Right forelimb (tissue), 1 donor: ENCODE measurements at places on chromosomes 2 and 18.

DNA sequence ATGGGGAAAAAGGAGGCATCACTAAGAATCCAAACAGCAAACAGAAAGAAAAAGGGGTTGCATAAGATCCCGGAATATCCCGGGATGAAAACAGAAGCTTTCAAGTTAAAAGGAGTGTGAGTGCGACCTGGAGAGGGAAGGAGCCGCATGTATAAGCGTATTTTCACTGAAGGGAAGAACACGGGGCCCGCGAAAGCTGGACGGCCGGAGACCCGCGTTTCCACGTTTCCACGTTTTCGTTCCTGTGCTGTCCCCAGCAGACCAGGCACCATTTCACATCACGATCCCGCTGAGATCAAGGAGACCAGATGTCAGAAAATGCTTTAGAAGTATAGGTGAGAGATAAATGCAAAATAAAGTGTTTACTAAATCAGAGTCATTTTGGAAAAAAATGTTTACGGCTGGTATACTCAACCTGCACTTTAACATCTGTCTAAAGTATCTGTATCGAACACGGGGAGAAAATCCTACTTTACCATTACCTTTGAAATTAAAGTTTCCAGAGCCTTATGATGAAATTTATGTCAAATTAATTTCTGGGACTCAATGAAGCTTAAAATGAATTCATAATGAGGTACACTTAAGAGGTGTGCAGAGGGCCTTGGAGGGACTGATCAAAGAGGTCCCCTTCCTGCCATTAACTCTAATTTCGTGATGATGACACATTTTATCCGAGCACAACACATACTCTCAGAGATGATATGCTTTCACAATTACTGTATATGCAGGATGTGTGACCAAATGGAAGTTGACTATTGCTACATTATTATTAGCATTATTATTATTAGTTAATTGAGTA lies 71.0 kb upstream of the SALL3 start:
- no peak for DNase-seq

GRCh38 chr18:49274188-49274714 lies 186.2 kb downstream of the DYM start:
- no peak for DNase-seq

- DNase-seq, result no peak
These were observed 145.3 kb upstream of the SLC35G4 start for GRCh38 chr18:11464129-11464528.

DNA sequence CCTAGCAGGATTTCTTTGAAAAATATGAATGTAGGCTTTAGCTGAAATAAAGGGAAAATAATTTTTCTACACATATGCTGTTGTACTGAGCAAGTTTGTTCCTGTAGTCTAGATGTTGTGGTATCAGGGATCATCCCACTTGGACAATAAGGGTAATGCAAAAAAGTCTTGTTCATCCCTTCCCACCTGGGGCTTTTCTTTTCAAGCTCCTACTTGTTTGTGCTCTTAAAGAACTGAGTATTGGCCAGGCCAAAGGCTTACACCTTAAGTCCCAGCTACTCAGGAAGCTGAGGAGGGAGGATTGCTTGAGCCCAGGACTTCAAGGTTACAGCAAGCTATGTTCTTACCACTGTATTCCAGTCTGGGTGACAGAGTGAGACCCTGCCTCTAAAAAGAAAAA lies 35.5 kb downstream of the ZC3H6 start:
- no peak for DNase-seq

GRCh38 chr2:170917957-170918356 lies 11.1 kb upstream of the GORASP2 start:
- no peak for DNase-seq

DNA sequence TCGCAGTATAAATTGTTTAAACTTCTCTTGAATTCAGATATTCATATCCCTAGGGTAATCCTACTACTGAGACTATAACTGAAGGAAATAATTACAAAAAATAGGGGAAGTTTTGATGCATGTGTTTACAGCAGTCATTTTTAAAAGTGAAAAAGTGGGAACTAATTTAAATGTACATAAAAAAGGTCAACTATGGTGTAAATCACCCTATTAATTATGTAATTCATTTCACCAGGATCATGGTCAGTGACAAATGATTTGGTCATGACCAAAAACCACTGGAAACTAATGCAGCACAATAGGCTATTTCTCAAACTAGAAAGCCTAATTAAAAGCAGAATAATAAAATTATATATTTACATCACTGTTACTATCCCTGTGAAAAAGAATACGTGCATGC lies 5.0 kb upstream of the CNGA3 start:
- DNase-seq, result no peak

DNA sequence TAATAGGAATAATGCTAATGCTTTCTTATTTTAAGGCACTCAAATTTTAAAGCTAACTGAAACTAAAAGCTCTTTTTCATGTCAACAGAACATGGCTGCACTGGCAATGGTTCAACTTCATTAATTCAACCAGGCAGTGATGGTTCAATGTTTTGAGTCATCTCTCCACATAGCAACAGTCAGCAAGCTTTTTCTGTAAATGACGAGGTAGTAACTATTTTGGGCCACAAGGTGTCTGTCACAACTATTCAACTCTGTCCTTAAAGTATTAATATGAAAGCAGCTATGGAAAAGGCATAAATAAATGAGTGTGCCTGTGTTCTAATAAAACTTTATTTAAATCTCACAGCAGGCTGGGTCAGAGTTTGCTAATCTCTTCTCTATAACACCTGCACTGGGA lies 1425.6 kb upstream of the PIK3C3 start:
- no peak for DNase-seq

DNA sequence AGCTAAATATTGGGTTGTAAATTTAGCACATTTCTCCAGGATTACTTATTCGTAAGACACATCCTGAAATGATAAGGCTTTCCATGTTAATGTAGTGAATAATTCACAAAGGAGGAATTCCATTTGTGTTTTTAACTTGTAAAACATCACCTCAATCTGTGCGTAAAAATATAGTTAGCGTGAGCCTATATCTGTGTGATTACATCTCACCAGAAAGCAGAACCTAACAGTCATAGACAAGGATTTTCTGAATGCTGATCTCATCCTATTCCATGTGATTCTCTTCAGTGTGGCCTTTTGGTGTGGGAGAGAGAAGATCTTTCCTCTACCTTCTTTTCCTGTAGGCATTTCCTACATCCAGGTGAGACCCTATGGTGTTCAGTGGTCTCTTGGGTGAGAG lies 263.2 kb upstream of the RASGRP3 start:
- no peak for DNase-seq

DNA sequence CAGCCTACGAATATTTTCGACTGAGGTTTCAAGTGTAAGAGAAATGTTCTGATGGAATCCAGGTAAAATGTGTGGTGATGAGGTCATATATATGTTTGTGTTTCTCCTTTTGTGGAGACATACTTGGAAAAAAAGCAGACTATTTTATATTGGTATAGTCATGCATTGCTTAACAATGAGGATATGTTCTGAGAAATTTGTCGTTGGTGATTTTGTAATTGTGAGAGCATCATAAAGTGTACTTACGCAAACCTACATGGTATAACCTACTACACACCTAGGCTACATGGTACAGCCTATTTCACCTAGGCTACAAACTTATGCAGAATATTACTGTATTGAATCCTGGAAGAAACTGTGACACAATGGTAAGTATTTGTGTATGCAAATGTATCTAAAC lies 1849.9 kb upstream of the CELF4 start:
- no peak for DNase-seq

DNA sequence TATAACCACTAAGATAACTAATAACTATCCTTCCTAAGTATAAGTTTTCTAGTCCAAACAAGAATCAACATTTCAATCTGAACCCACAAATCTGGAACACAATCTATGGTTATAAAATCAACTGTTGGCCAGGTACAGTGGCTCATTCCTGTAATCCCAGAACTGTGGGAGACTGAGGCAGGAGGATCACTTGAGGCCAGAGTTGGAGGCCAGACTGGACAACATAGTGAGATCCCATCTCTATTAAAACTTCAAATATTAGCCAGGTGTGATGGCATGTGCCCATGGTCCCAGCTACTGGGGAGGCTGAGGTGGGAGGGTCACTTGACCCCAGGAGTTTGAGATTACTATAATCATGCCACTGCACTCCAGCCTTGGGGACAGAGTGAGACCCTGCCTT lies 11.2 kb downstream of the MRPS5 start:
- no peak for DNase-seq

DNA sequence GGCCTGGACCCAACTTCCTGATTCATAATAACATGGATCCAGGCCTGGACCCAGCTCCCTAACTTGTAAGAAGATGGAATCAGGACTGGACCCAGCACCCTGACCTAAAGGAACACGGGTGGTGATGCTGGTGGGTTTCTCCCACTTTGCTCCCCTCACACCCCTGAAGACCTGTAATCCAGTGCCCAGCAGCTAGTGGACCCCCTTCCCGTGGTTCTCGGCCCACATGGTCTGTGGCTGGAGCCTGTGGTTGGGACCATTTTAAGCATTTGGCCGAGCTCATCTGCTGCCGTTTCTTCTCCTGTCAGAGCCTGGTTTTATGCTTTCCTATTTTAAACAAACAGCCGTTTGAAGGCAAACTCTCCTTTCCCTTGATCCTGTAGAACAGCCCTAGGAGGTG lies 232.8 kb downstream of the EIPR1 start:
- no peak for DNase-seq

GRCh38 chr2:204046145-204046544 lies 109.6 kb downstream of the ICOS start:
- DNase-seq, result no peak

DNA sequence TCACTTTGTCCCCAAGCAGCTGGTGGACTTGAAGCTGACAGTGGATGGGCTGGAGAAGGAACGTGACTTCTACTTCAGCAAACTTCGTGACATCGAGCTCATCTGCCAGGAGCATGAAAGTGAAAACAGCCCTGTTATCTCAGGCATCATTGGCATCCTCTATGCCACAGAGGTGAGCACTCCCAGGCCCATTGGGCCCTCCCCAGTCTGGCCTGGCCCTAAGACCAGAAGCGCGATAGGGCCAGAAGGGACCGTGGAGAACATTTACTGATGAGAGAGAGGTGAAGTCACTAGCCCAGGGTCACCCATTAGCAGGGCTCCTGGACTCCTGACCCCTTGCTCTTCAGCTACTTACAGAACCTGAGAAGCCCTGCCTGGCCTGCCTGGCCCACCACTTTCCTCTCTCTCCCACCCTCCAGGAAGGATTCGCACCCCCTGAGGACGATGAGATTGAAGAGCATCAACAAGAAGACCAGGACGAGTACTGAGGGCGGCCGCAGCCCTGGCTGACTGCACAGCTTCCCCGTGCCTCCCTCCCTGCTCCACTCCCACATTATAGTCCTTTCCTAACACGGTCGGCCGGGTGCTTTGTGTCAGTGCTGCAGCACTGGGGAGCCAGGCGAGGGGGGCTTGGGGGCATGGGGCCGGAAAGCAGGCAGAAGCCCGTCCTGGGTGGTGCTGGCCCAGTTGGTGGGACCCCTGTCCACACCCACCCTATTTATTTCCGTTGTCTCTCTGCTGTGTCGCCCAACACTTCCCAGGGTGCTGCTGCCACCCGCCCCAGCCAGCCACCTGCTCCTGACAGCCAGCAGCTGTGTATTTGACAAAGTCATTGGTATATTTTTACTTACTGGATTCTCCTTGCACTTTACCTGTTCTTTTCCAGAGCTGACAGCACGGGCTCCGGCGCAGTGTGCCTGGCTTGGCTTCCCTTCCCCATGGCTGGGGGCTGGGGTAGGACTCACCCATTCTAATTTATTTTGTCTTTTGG lies 6.6 kb upstream of the TMEM214 start:
- peak; percentile 36 for DNase-seq

DNA sequence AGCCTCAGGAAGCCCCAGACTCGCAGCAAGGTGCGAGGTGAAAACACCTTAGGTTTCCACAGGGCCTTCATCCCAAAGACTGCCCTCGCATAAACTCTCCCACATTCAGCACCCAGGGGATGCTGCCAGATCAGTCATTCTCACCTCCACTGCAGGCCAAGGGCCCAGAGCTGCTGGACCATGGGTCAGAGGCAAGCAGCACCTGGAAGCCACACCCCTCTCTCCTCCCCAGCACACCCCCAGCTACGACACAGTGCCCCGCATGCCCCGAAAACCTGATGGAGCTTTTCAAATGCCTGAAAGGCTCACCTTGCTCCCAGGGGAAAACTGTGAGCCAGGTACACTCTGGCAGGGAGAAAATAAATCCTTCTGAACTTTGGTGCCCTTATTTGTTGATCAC lies 31.9 kb upstream of the LDLRAD4 start:
- no peak for DNase-seq

DNA sequence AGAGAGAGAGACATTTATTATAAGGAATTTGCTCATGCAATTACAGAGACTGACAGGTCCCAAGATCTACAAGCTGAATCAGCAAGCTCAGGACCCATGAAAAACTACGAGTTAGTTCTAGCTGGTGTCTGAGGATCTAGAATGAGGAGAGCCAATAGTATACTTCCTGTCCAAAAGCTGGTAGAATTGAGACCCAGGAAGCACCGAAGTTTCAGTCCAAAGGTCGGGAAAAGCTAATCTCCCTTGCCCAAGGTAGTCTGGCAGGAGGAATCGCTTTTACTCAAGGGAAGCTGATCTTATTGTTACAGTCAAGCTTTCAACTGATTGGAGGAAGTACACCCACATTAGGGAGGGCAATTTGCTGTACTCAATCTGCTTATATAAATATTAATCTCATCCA lies 389.6 kb downstream of the ADCYAP1 start:
- DNase-seq, result no peak

DNA sequence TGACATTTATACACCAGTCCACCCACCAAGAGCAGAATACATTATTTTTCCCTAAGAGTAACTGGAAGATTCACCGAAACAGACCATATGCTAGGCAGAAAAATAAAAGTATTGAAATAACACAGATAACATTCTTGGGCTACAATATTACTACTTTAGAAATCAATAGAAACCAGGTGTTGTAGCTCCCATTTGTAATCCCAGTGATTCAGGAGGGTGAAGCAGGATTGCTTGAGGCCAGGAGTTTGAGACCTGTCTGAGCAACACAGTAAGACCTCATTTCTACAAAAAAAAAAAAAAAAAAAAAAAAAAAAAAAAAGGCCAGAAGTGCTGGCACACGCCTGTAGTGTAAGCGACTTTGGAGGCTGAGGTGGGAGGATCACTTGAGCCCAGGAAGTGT lies 9.6 kb downstream of the ICA1L start:
- DNase-seq, result no peak

DNA sequence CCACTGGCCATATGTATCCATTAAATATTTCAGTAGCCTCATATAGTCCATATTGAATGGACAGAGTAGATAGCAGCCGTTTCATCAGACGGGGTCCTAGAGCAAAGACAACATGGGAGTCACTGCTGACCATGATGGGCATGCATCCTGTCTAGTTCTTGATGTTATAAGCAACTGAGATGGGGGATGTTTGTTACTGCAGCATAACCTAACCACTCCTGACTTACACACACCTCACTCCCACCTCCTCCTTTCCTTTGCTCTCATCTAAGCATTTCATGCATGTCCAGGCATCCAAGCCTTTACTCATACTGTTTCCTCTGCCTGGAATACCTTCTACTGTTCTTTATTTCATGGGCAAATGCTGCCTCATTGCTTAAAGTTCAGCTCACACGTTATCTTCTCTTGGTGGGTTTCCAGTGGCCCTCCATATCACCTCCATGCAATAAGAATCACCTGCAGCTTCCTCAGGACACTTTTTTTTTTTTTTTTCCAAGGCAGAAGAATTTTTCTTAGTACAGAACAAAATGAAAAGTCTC lies 87.8 kb downstream of the DDX1 start:
- DNase-seq, result no peak

- DNase-seq, result no peak
These were observed 281.9 kb downstream of the ZEB2 start for GRCh38 chr2:144237830-144238627.
